ENCODE measurements at places on chromosomes 2 and 18. TPM values are rescaled to one million over a fixed set of nuclear protein-coding genes. Genes with fewer than 3 reads are reported as not detected.

REG3A gene
- 0.82 TPM for polyA plus RNA-seq

GRCh38 chr18:10049747-10050146 is 135.9 kb downstream of the VAPA start:
- no peak for DNase-seq

GRCh38 chr2:62335612-62336011 is 139.7 kb downstream of the B3GNT2 start:
- DNase-seq: no peak

- no peak for DNase-seq
Measured at GRCh38 chr2:28439763-28440162, 47.1 kb downstream of the FOSL2 start.

GRCh38 chr2:74985978-74986609 is 27.7 kb downstream of the POLE4 start:
- no peak for DNase-seq

All from thymus (tissue), 14 donors.